ENCODE measurements at places on chromosomes 12 and 14.
A peak's percentile ranks its signal among the peaks of the same experiment; 100 is the strongest.

- no peak for DNase-seq
Measured at GRCh38 chr12:27285403-27285802, 41.3 kb downstream of the STK38L start.

DNA sequence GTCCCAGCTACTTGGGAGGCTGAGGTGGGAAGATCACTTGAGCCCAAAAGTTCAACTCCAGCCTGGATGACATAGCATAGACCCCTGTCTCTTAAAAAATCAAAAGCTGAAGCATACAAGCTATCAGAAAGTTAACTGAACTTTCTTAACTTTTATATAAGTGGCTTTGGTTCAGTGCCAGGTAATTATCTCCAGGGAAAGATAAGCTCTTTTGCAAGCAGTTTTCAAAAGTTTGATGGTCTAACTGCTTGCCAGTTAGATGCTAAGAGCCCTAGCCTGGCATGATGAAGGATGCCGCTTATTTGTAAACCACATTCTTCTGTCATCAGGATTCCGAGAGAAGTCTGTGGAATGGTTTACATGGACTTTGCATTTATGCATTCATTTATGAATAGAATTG, 409.1 kb downstream of the AEBP2 start:
- DNase-seq = no peak

GRCh38 chr12:79591988-79592387, 98.8 kb downstream of the PAWR start:
- DNase-seq = no peak

GRCh38 chr14:65206448-65207096, 104.3 kb upstream of the MAX start:
- DNase-seq = no peak

- no peak for DNase-seq
Measured at GRCh38 chr14:88866305-88866704, 41.9 kb downstream of the TTC8 start.

DNA sequence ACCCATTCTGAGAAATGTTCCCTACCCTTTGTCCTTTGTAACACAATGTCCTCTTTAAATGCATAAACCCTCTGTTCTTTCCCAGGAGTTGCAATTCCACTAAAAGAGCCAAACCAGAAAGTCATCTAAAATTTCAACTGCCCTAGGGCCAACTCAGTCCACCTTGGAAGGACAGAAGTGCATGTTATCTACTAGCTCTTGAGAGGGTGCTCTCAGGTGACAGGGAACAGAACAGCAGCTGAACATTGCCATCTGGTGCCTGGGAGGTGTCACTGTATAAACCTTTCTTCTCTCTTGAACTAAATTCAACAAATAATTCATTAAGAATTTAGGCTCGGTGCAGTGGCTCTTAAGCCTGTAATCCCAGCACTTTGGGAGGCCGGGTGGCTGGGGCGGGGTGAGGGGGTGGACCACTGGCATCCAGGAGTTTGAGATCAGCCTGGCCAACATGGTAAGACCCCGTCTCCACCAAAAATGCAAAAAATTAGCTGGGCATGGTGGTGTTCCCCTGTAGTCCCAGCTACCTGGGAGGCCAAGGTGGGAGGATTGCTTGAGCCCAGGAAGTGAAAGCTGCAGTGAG, 10.3 kb upstream of the FERMT2 start:
- peak; percentile 79 for DNase-seq

DNA sequence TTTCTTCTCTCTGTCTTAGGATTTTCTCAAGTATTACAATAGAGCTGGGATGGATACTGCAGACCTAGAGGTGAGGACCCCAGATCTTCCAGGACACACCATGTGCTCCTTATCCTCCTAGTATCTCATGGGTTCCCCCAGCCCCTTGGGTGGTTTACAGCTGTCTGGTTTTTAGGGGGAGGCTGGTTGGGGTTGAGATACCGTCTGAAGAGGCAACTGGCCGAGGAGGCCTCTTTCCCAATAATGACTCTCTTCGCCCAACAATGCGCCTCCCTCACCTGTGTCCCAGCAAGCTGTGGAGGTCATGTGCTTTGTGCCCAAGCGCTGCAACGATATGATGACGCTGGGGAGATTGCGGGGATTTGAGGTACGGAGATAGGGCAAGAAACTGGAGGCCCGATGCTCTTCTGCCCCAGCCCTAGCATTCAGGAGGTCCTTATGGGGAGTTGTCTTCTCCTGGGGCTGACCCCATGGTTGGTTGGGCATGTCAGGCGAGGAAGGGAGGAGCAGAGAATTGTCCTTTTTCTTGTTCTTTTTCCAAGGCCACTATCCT, 3.8 kb downstream of the ARHGEF25 start:
- DNase-seq = peak; percentile 27

GRCh38 chr12:63154560-63154959, 3.6 kb upstream of the AVPR1A start:
- no peak for DNase-seq

DNA sequence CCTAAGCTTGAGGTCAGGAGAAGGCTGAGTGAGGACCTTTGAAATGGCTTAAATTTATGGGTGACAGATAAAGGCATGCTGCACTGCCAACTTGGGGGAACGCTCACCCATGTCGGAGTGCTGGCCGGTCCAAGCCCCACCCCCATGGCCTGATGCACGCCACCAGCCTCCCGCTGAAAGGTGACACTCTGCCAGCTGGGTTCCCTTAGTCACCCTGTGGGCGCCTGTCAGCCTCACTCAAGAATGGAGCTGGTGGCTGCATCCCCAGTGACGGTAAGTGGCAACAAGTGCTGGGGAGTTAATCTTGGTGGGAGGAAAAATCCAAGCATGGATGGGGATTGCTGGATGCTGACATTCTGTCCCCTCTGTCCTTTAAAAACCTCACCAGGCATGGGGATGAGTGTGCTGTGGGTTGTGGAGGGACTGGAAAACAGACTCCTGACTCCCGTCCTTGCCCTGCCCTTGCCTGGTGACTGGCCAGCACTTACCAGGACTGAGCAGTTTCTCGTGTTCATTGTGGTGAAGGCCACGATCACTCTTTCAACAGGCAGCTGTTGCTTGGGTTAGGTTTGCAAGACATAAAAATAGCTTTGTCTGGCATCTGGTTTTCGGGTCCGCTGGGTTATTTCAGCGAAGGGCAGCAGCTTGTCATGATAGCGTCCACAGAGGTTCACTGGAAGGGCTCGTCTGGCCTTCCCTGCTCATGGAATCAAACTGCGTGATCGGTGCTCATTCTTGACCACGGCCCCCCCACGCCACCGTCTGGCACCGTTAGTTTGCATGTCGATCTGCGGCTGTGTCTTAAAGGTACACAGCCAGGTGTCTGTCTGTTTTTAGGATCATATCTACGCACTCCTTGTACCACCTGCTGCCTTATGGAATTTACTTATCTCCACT, 15.0 kb downstream of the ACACB start:
- DNase-seq = no peak

DNA sequence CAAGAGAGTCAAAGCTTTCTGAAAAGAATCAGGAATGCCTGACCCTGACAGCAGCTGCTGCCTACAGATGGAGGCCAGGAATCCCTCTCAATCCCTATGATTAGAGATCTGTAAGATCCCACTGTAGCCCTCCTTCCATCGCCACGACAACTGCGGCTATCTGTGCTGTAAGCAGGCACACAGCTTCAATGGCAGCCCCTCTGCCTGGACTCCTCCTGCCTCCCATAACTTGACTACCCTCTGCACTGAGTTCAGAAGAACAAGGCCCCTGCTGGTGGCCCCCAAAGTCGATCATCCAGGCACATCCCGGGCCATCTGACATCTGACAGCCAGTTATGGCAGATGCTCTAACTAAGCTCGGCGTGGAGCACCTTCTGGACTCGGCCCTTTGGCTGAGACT, 2.9 kb downstream of the CLMN start:
- no peak for DNase-seq

DNA sequence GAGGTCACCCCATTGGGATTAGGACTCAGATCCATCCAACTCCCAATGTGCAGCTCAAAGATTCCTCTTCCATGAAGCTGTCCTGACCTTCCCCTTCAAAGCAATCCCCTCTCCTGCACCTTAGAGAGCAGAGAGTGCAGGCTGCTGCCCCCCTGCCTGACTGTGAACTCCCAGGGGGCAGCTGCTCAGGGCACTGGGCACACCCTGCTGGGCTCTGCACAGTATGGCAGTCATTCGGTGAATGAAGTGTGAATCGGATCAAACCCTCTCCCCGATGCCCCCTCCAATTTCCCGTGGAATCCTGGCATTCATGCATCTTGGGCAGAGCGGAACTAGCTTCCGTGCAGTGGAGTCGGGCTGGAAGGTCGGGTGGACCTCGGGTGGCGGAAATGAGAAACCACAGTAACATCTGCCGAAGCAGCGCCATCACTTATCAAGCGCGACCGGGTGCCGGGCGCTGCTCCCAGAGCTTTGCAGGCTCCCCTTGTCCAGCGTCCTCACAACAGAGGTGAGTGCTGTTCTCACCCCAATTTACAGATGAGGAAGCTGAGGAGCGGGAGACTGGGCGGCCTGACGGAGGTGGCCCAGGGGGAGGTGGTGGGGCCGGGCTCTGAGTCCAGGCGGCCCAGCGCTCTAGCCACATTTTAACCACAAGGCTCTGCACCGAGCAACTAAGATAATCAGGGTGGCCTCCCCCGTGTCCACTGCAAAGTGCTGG, 14.7 kb downstream of the GALNT9 start:
- no peak for DNase-seq

DNA sequence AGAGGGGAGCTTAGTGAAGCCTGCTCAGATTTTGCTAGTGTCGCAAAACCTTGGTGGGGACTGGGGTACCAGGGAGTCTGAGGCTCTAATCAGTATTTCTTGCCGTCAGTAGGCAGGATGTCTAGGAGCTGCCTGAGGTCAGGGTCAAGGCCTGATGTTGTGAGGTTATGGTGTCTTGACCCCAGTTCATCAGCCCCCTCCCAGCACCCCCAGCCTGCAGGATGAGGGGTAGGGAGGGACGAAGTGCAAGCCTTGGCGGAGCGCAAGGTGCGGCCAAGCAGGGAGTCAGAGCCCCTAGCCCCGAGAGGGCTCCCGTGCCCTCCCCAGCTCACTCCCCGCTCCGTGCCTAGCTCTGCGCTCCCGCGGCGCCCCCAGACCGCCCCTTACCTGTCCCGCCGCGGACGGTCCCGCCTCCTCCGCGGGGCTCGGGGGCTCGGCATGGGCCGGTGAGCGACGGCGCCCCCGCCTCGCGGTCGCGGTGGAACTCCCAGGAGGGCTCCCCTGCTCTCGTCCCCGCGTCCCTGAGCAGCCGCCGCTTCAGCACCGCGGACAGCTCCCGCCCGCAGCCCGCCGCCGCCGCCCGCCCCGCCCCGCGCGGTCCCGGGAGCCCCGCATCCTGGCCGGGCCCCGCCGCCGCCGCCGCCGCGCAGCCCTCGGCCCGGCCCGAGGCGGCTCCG, 347 bp downstream of the SYNDIG1L start:
- peak; percentile 83 for DNase-seq

GRCh38 chr12:5510251-5510805, 78.4 kb downstream of the NTF3 start:
- no peak for DNase-seq

GRCh38 chr12:69457433-69457832, 12.8 kb upstream of the FRS2 start:
- no peak for DNase-seq

- no peak for DNase-seq
Measured at GRCh38 chr12:98579347-98579746, 14.1 kb upstream of the SLC25A3 start.

DNA sequence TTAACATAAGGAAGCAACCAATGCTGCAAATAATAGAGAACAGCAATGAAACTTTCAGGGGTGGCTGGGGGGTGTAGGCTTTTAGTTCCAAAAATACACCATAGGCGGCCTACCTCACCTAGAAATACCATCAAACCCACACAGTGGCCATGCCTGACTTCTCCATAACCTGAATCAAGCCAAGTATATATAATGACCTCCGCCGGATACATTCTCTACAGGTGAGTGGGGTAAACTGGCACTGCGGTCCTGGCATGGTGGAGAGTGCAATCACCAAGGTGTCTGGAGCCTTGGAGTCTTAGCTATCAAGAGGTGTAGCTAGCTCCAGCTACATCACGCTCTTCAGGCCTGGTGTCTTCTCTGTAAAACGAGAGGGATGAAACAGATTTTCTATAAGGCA, 1.2 kb downstream of the ZBTB25 start:
- DNase-seq = peak; percentile 69

- DNase-seq = no peak
Measured at GRCh38 chr12:46669720-46670119, 156.1 kb downstream of the SLC38A4 start.

DNA sequence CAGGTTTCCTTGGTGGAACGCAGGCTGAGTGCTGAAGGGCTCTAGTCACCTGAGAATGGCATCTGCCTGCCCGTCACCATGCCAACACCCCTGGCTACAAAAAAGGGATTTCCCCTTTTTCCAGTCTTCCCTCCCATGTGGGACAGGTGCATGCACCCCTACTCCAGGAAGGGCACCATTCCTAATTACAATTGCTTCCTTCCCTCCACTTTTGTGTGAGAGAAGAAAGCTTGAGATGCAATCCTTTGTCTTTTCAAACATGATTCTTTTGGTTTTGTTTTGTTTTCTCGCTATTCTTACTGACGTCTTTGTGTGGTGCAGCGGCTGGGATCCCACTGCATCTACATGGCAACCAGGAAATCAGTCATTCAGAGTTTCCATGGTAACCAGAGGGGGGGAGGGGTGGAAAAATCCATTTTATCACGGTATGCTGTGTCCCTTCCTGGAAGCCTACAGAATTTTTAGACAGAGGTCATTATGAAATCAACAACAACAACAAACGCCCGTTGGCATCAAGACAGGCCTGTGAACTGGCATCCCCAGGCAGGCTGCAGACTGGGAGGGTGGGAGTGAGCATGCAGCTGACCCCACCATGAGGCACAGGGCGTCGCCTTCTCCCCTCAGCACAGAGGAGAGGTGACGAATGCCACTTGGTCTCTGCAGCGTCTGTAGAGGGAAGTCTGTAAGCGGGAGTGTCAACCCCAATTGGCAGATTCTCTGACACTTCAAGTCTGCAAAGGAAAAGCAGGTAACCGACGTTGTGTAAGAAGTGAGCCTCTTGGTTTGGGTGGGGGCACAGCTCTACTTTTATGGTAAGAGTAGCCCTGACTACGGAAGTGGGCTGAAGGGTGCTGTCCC, 13.6 kb upstream of the GNG2 start:
- DNase-seq = peak; percentile 91

DNA sequence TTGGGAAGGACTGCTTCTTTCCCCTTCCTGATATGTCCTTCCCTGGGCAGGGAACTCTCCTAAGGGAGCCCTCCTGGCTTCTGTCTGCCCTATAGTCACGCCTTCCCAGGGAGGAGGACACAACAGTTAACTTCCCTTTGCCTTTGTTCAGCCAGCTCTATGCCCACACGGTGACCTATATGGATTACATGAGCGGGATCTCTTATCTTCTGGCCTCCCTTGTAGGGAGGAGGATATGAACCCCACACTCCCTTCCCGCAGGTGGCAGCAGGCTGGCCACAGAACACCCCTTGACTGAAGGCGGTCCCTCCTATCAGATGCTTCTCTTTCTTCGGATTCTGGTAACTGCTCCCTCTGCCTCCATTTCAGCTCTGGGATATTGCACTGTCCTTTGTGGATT, 135.6 kb upstream of the MAX start:
- DNase-seq = no peak
